ENCODE measurements at places on chromosomes 16 and 17. TPM values are rescaled to one million over a fixed set of nuclear protein-coding genes. Genes with fewer than 3 reads are reported as not detected.

The SPATA22 gene
- not detected for total RNA-seq

The CLEC18B gene
- 0.53 TPM for total RNA-seq

The ABI3 gene
- total RNA-seq, result 0.25 TPM

The GP1BA gene
- not detected for total RNA-seq

The TBC1D3 gene
- total RNA-seq, result not detected

The GPR139 gene
- total RNA-seq, result not detected

The OSGIN1 gene
- total RNA-seq, result 2.2 TPM

The CHD3 gene
- total RNA-seq, result 135 TPM

The SYT17 gene
- total RNA-seq, result 0.26 TPM

The PYCARD gene
- total RNA-seq, result 42.5 TPM

The ZKSCAN2 gene
- 2.6 TPM for total RNA-seq

The EFNB3 gene
- total RNA-seq, result under 0.01 TPM
